ENCODE measurements at places on chromosomes 1 and 21.

DNA sequence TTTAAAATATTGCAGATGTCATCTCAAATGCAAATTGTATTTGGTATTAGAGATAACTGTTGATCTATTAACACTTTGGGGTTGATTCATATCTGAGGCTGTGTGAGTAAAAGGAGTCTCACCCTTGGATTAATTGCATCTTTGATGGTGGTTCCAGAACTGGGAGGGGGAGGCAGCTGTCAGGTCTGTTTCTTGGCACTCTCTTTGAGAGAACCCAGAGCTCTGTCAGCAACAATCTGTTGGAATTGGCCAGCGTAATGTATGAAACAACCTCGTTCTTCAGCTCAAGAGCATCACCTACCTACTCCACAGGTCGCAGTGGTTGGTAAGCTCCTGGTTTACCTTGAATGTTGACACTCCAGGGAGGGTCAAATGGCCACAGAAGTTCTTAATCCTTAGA, 424.1 kb downstream of the CAMTA1 start:
- no peak for DNase-seq

GRCh38 chr1:20361805-20362381, 71.2 kb downstream of the VWA5B1 start:
- peak; percentile 59 for DNase-seq

DNA sequence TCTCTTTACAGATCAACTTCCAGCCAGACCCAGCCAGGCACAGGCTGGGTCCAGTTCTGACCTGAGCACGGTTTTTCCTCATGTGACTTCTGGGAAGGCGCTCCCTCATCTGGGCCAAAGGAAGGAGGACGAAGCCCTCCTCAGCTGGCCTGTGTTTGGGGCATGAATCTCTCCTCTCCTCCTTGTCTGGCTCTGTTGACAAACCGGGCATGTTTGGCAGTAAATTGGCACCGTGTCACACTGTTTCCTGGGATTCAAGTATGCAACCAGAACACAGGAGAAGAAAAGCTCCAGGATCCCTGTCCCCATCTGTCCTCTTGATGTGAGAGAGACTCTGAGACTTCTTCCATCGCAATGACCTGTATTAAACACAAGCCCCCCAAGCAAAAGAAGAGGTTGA, 18.3 kb downstream of the NECAP2 start:
- DNase-seq = no peak

GRCh38 chr1:47189844-47190508, at the start of gene PDZK1IP1:
Gene PDZK1IP1 (minus strand): TSS chr1:47190036. CDS start chr1:47189932, 104 bp downstream.
- DNase-seq = no peak

- peak; percentile 54 for DNase-seq
Observed at GRCh38 chr1:62962901-62963776, 179.2 kb downstream of the ATG4C start.

DNA sequence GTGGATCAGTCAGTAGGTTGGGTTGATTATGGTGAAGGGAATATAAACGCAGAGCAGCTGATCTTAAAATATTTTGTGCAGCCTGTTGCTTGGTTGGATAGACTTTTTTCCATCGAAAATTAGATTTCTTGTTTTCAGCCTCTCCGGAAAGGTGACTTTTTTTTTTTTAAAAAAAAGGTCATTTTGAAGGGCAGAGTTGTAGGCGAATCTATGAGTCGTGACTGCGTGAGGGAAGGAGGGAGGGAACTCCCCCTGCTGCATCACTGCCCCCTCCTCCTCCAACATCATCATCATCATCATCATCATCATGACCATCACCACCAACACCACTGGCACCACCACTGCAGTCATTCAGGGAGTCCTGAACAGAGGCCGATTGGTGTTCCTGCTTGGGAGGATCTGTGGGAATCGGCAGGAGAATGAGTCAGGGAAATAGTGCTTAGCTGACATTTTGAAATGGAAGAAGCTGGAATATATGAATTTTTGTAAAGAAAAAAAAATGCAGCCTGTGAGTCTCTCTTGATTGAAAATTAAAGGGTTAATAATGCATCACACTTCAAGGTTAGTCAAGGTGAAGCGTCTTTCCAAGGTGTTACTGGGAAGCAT, 1.2 kb downstream of the ATP1B1 start:
- no peak for DNase-seq

All from OCI-M1 (cell line).